ENCODE measurements at places on chromosomes 13 and 19. TPM values are rescaled to one million over a fixed set of nuclear protein-coding genes. Genes with fewer than 3 reads are reported as not detected.

GRCh38 chr13:47038188-47038587, 141.3 kb upstream of the HTR2A start:
- H3K27me3 ChIP-seq, result no peaks in the 10 kb centered on the region
- no peak overlapping the region for H3K4me3 ChIP-seq
- H3K27ac ChIP-seq, result no peak overlapping the region
- no peak for DNase-seq
- H3K36me3 ChIP-seq, result no peaks in the 10 kb centered on the region

GRCh38 chr13:80408270-80408669, 67.3 kb upstream of the SPRY2 start:
- no peak overlapping the region for H3K4me3 ChIP-seq
- H3K27me3 ChIP-seq, result no peaks in the 10 kb centered on the region
- H3K4me1 ChIP-seq, result no peaks in the 10 kb centered on the region

DNA sequence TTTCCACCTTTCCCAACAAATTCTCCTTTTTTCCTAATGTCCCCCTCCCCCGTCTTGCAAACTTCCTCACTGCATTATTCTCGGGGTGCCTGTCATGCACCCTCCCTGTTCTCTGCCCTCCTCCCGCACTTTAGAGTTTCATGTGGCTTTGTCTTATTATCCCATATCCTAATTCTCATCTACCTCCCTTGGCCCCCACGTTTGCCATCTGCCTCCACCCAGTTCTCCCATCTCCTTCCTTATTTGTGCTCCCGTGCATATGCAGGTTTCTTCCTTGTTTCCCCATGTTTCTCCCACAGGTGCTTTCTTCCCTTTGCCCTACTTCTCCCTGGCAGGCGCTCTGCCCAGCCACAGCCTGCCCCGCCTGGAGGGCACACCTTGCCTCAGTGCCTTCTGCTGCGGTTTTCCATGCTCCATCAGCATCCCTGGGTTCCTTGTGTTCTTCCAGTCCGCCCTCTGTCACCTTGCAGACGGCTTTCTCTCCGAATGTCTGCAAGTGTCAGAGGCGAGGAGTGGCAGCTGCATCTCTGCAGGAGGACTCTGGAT, 1.5 kb downstream of the SPATA13 start:
- no peak overlapping the region for H3K27ac ChIP-seq
- H3K27me3 ChIP-seq, result no peaks in the 10 kb centered on the region
- H3K4me3 ChIP-seq, result no peak overlapping the region
- no peaks in the 10 kb centered on the region for H3K36me3 ChIP-seq
- no peaks in the 10 kb centered on the region for H3K4me1 ChIP-seq

GRCh38 chr19:13120817-13121216, 2.8 kb downstream of the NACC1 start:
- no peak overlapping the region for H3K27ac ChIP-seq
- no peaks in the 10 kb centered on the region for H3K36me3 ChIP-seq
- H3K27me3 ChIP-seq, result no peaks in the 10 kb centered on the region
- no peaks in the 10 kb centered on the region for H3K4me1 ChIP-seq
- H3K4me3 ChIP-seq, result no peak overlapping the region

CEACAM8 gene
- polyA plus RNA-seq, result 0.50 TPM

DNA sequence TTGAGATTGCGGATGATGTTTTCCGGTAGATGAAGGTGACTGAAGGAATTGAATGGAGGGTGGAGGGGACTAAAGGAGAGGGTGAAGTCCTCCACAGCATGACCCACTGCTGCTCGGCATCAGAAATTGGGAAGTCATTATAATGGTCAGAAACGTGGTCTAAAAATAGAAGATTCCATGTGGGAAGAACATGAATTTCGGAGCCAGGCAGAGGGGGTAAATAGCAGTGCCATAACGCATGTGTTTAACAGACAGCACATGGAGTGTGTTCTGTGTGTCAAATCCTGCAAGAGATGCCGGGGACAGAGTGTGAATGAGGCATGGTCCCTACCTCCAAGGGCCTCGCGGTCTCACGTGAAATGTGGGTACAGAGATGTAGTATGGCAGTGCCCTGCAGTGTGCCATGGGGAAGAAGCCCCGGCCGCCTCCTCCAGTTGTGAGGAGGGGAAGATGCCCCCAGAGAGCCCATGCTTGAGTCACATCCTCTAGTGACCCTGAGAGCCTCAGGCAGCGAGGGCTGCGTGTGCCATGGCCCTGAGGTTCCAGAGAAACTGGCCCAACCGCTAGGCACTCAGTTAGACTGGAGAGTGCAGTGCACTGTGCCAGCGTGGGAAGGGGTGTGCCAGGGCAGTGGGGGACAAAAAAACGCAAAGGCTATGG, 106.1 kb downstream of the COL4A2 start:
- H3K27ac ChIP-seq, result peak overlapping the region; percentile 92
- H3K27me3 ChIP-seq, result no peaks in the 10 kb centered on the region
- H3K4me1 ChIP-seq, result peaks cover 4% of the 10 kb centered on the region
- no peaks in the 10 kb centered on the region for H3K36me3 ChIP-seq
